ENCODE measurements at places on chromosomes 11 and 22.

GRCh38 chr22:32544953-32545558, 70.4 kb downstream of the FBXO7 start:
- DNase-seq = no peak

DNA sequence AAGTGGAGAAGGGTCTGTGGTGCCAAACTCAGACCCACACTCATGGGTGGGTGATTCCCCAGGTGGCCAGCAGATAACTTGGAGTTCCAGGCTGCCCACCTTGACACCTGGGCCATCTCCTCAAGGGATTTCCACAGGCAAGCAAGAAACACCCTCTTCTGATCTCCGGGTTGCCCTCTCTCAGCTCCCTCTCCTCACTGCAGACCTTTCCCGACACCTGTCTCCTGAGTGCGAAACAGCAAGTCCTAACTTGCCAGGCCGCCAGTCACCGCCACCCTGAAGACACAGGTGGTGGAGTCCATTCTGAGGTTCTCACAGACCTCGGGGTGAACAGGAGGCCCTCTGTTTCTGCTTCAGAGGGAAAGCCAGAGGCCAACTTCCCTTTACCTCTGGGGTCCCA, 16.6 kb downstream of the GALNT18 start:
- DNase-seq = no peak

GRCh38 chr11:11400121-11400520, 47.1 kb upstream of the CSNK2A3 start:
- DNase-seq = no peak

GRCh38 chr11:3158821-3159220, 6.3 kb downstream of the OSBPL5 start:
- no peak for DNase-seq

- DNase-seq = no peak
These were observed 19.6 kb downstream of the MAFF start for GRCh38 chr22:38221407-38221806.

GRCh38 chr11:126419801-126420697, 64.6 kb downstream of the ST3GAL4 start:
- DNase-seq = no peak

- DNase-seq = no peak
These were observed 21.6 kb downstream of the NNMT start for GRCh38 chr11:114317787-114318137.

DNA sequence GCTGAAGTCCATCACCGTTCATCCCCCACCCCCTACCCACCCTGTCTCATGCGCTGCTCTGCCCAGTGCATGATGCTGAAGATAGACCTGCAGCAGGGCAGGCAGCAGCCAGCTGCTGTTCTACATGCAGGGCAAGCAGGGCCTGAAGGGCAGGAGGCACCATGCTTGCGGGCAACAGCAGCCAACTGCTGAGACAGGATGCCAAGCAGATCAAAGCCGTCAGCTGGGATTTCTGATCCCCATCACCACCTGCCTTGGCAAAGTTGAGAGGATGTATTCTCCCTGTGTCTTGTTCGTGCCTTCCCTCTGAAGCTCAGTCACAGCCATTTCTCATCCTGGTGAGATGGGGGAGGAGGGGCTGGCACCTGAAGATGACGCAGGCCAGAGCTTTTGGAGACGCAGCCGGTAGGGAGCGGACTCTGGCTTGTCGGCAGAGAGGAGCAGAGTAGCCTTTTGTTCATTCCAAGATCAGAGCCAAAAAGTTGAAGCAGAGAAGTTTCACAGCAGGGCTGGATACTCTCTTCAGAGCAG, 227.0 kb downstream of the GRIK4 start:
- DNase-seq = no peak

GRCh38 chr22:35476341-35476740, 64.3 kb upstream of the RASD2 start:
- no peak for DNase-seq

DNA sequence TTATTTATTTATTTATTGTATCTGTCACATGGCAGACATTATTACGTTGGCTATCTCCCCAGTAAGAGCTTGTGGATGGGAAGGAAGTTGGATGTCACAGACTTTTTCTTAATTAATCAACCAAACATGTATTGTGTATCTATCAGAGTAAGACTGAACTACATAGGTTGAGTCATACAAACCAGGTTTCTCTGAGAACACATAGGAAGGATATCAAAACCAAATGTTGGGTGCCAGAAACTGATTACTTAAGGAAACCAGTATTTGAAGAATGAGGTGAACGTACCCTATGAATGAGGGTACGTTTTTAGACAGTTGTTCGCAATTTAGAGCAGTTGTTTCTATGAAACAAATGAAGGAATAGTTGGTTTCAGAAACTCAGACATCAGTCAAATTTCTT, 136.4 kb downstream of the SLC17A6 start:
- no peak for DNase-seq

GRCh38 chr11:74577181-74577580, 15.2 kb upstream of the POLD3 start:
- no peak for DNase-seq

- no peak for DNase-seq
These were observed 157.9 kb downstream of the NCAM1 start for GRCh38 chr11:113119074-113119473.

- DNase-seq = no peak
These were observed 17.1 kb upstream of the BDNF start for GRCh38 chr11:27717377-27717776.

DNA sequence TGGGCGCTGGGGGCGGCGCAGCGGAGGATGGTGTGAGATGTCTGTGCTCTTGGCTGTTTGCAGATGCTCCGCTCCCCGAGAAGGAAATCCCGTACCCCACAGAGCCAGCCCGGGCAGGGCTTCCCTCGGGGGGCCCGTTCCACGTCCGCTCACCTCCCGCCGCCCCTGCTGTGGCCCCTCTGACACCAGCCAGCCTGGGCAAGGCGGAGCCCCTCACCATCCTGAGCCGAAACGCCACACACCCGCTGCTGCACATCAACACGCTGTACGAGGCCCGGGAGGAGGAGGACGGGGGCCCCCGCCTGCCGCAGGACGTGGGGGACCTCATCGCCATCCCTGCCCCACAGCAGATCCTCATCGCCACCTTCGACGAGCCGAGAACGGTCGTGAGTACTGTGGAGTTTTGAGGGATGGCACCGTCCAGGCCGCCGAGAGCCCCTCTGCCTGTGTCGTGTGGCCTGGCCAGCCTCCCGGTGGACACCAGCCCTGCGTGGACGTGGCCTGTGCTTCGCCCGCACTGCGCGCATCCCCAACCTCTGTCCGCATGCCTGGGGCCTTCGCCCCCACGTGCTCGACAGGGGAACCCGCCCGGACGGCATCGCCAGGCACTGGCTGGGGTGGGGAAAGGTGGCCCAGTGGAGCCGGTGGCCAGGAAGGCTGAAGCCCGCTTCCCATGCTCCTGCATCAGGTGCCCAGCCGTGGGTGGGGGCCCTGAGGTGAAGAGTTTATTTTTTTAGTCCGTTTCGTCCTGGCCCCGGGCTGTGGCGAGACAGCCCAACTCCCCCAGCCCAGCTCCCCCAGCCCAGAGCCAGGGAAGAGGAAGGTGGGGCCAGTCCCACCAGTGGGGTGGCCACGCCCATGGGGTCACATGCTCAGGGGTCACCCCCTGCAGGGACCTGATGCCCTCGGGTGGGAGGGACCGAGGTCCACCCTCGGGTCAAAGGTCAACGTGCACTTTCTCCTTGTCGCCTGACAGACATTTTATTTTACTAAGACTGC, 6.5 kb upstream of the TRABD start:
- DNase-seq = no peak
